Stimulated activated CD8-positive, alpha-beta memory T cell treated with anti-CD3 and anti-CD28 coated beads, Interleukin-15, amount 100 ng/mL, for 24 hours (primary cell): ENCODE measurements at places on chromosomes 2 and 18.

- no peak for DNase-seq
Measured at GRCh38 chr18:44851856-44852621, 171.4 kb downstream of the SETBP1 start.

GRCh38 chr2:174027956-174028355, 62.8 kb upstream of the SP3 start:
- DNase-seq, result no peak

GRCh38 chr2:223846515-223846914, 9.1 kb upstream of the AP1S3 start:
- DNase-seq, result no peak

- DNase-seq, result no peak
Measured at GRCh38 chr2:233691443-233692433, 952 bp upstream of the UGT1A6 start.

DNA sequence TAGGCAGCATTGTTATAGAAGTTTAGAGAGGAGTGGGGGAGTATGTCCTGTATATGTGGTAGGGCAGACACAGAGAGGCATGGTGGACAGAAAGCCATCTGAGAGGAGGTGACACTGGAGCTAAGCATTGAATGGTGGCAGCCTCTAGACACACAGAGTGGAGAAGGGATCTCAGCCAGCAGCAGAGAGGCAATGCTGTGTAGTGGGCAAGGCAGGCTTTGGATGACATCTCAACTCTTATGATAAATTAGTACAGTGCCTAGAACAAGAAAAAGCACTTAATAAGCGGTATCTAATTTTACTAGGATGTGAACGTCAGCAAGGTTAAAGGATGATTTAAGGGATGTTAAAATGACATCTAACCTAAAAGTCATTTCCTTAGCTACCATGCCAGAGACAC, 22.5 kb upstream of the CERS6 start:
- no peak for DNase-seq
